ENCODE measurements at places on chromosomes 2 and 18. TPM values are rescaled to one million over a fixed set of nuclear protein-coding genes. Genes with fewer than 3 reads are reported as not detected.
A peak's percentile ranks its signal among the peaks of the same experiment; 100 is the strongest.

WDR43 gene
- total RNA-seq: 50.3 TPM

- peak overlapping the region; percentile 74 for H3K27ac ChIP-seq
- peaks cover 27% of the 10 kb centered on the region for H3K4me1 ChIP-seq
- no peaks in the 10 kb centered on the region for H3K27me3 ChIP-seq
- peaks cover 2% of the 10 kb centered on the region for H3K36me3 ChIP-seq
- no peak for DNase-seq
Observed at GRCh38 chr18:70663141-70663540, 374.3 kb downstream of the SOCS6 start.

DNA sequence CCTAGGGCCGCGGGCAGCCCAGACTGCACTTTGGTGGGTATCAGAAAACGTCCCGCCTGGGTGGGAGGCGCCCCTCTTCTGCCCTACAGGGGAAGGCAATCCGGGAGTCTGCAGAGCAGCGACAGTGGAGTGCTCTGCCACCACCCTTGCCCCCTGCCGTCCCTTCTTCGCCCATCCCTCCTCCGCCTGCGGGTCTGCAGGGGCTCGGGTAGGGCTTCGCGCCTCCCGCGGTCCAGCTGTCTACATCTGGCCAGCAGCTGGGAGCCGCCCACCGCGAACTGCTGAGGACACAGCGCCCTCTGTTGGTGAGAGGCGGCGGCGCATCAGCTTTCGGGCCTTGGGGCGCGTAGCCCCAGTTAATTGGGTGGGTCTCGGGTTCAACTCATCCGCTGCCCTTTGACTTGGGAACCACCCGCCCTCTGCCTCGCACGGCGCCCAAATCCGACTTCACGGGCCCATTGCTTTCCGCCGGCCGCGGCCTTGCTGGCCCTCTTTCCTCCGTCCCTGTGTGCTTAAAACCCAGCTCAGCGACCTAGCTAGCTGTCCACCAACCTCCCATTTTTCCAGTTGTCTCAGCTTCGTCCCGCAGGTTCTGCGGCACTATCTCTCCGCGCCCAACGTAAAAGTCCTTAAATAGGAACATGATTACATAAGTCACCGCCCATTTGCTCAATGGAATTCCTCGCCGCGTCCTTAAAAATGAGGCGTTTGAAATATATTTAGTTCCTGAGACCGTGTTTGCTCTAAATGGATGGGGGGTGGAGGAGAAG, 17.6 kb downstream of the WNT10A start:
- H3K36me3 ChIP-seq: no peaks in the 10 kb centered on the region
- peaks cover 33% of the 10 kb centered on the region for H3K4me1 ChIP-seq
- peak; percentile 87 for DNase-seq
- peak overlapping the region; percentile 50 for H3K27ac ChIP-seq
- peak overlapping the region; percentile 74 for H3K4me3 ChIP-seq
- H3K27me3 ChIP-seq: peaks cover 70% of the 10 kb centered on the region

DNA sequence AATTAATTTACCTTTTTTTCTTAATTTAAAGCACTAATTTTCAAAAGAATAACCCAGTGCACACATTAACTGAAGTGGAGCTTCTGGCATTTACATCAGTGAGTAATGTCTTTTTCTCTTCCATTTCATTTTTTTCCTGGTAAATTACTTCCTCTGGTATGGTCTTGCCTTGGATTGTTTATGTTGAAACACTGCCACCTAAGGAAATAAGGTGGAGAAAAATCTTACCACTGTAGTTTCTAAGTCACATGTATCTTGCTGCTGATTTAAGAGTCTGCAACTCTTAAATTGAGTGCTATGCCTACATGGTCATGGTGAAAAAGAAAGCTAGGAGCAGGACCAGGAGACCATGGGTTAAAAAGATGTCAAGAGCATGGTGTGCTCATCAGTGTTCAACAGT, 51.0 kb downstream of the TTC27 start:
- H3K36me3 ChIP-seq: peaks cover 22% of the 10 kb centered on the region
- no peaks in the 10 kb centered on the region for H3K27me3 ChIP-seq
- no peak for DNase-seq
- no peaks in the 10 kb centered on the region for H3K4me1 ChIP-seq
- no peak overlapping the region for H3K4me3 ChIP-seq
- no peak overlapping the region for H3K27ac ChIP-seq

GRCh38 chr18:67969458-67969857, 452.9 kb upstream of the DSEL start:
- H3K36me3 ChIP-seq: no peaks in the 10 kb centered on the region
- no peak for DNase-seq
- H3K4me1 ChIP-seq: no peaks in the 10 kb centered on the region
- no peak overlapping the region for H3K4me3 ChIP-seq
- H3K27me3 ChIP-seq: no peaks in the 10 kb centered on the region
- H3K27ac ChIP-seq: no peak overlapping the region
